Caco-2 (cell line): ENCODE measurements at places on chromosomes 16 and 17. TPM values are rescaled to one million over a fixed set of nuclear protein-coding genes. Genes with fewer than 3 reads are reported as not detected.

GRCh38 chr17:48610282-48611211, at the start of gene HOXB7:
HOXB7 (minus strand) TSS chr17:48611017; CDS start chr17:48610918, 99 bp downstream.
- DNase-seq, result peak; percentile 88

- no peak for DNase-seq
These were observed 3.5 kb downstream of the C17orf100 start for GRCh38 chr17:6654841-6655731.

DNA sequence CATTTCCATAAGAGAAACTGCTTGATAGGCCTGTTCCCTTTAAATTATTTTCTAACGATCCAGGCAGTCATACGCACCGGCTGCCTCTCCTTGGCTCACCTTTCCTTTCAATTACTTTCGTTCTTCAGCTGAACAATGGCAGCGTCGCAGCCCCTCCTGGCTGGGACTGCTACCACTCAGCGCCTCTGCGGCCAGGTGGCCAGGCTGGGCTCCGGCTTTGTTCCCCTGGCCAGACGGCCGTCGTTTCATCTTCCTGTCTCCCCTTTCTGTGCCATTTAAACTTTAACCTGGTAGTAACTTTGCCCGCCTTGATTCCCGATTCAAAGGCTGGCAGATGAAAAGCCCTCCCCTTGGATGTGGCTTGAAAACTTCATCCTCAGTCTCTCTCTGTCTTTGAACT, 79.0 kb downstream of the C16orf78 start:
- no peak for DNase-seq

DNA sequence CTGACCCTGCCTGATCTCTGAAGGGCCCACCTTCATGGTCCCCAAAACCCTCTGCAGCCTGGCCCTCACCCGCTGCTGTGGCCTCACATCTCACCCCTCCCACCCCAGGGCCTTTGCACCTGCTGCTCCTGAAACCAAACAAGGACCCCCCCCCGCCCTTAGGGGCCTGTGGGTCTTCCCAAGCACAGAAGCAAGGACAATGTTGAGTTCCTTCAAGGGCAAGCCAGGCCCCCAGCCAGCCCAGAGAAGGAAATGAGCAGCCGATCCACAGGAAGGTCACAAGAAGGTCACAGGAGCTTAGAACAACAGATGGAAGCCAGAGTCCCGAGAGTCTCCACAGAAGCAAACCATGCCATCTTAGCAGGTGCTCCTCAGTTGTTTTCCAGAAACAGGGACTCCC, 493 bp upstream of the PDE6G start:
- DNase-seq, result no peak

GRCh38 chr17:45135978-45136791, 698 bp downstream of the ACBD4 start:
- no peak for DNase-seq

CFAP119 gene
- total RNA-seq, result 4.0 and 4.5 TPM in 2 replicates

PYDC1 gene
- not detected in 2 replicates for total RNA-seq

PARD6A gene
- 7.1 and 8.4 TPM in 2 replicates for total RNA-seq
